ENCODE measurements at places on chromosomes 7 and 10.
A peak's percentile ranks its signal among the peaks of the same experiment; 100 is the strongest.

DNA sequence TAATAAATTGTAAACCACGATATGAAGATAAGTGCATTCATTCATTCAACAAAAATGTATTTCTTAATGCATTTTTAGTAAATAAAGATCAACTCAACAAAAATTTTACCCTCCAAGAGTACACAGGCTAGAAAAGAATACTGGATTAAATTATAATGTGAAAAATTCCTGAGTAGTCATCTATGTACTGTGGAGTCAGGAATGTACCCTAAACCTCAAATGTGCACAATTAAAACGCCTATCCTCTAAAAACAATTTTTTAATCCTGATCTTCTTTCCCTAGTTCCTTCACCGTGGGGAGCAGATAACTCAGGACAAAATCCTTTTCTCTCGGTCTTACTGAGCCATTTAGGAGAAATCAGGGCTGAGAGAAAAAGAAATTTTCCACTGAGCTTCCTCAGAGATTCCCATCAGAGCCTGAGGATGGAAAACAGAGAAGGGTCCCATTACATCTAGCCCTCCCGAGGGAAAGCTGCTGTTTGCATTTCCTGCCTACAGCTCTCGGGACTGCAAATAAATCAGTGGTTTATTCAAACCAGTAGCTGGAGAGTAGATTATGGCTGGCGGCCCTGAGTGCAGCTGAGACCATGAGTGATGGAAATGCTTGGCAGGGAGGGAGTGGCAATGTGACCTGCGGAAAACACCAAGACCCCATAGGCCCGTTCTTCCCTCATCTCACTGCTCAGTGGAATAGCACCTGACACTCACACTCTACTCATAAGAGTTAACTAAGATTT is 7.4 kb downstream of the TAS2R40 start:
- no peak for DNase-seq

DNA sequence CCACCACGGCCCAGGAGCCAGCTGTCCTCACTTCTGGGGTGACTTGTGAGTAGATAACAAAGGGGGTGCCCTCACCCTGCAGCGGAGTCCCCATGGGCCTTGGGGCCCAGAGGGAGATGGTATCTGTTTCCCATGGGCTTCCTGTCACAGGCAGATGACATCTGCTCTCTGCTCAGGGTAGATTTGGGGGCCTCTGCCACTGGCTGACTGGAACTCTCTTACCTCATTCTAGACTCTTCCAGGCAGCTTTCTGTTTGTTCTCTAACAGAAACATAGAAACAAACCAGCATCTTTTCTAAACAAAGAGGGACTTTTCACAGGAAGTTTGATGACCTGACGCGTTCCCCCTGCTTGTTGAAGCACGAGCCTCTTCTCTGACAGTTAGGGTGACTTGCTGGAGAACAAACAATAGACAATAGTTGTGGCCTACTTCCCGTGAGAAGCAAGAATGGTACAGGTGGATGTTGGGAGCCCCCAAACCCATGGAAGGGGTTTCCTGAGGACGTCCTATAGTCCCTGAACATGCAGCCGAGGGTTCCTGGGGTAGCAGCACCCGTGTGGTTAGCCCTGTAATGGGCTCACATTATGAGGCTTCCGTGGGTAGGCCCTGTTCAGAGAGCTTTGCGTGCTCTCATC is 61.6 kb downstream of the GRK5 start:
- peak; percentile 52 for DNase-seq

DNA sequence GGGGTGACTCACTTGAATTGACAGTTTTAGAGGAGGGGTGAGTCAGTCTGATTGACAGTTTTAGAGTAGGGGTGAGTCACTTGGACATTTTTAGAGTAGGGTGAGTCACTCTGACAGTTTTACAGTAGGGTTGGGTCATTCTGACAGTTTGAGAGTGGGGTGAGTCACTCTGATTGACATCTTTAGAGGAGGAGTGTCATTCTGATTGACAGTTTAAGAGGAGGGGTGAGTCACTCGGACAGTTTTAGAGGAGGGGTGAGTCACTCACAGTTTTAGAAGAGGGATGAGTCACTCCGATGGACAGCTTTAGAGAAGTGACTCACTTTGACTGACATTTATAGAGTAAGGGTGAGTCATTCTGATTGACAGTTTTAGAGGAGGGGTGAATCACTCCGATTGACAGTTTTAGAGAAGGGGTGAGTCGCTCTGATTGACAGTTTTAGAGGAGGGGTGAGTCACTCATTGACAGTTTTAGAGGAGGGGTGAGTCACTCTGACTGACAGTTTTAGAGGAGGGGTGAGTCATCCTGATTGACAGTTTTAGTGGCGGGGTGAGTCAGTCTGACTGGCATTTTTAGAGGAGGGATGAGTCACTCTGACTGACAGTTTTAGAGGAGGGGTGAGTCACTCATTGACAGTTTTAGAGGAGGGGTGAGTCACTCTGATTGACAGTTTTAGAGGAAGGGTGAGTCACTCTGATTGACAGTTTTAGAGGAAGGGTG is 595.9 kb downstream of the DNAJB6 start:
- no peak for DNase-seq

DNA sequence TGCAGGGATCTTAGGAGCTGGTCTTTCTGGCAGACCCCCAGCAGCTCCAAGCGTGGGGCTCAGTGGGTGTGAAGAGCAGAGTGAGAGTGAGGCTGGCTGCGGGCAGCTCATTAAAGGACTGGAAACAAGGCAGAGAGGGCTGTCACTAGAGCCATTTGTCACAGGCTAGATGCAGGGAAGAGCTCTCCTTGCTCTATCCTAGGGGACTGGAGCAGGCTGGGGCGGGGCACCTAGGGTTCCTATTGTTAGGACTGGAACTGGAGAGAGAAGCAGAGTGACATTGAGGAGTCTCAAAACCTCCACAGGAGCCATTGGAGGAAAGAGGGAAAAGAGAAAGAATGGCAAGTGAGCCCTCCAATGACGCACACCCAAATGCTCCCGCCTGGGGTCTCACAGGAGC is 772 bp upstream of the DDC start:
- DNase-seq, result no peak

DNA sequence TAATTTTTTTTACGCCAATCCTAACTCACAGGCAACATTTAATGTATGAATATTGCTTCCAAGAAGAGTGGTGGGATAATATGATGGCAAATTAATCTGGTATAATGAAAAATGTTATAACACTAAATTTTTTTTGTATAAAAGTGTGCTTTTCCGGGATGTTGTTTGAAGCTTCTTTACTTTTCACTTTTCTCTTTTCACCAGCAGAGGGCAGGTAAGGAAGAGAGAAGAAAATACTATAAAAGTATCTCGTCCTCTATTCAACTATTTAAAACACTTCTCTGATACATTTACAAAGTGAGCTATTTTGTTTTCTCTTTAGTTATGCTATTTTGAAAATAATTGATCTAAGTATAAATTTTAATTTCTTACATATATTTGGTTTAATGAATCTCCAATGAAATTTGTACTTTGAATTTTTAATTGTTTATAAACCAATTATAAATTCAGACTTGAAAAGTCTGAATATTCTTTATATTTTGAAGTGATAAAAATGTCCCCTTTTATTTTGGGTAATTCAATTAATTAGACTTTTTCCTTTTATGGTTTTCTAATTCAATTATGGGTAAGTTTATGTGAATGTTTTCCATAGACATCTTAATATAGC is 20.7 kb upstream of the CFTR start:
- DNase-seq, result no peak
